ENCODE measurements at places on chromosomes 5 and 9.

- DNase-seq, result no peak
These were observed 21.7 kb downstream of the ZNF366 start for GRCh38 chr5:72485430-72485974.

DNA sequence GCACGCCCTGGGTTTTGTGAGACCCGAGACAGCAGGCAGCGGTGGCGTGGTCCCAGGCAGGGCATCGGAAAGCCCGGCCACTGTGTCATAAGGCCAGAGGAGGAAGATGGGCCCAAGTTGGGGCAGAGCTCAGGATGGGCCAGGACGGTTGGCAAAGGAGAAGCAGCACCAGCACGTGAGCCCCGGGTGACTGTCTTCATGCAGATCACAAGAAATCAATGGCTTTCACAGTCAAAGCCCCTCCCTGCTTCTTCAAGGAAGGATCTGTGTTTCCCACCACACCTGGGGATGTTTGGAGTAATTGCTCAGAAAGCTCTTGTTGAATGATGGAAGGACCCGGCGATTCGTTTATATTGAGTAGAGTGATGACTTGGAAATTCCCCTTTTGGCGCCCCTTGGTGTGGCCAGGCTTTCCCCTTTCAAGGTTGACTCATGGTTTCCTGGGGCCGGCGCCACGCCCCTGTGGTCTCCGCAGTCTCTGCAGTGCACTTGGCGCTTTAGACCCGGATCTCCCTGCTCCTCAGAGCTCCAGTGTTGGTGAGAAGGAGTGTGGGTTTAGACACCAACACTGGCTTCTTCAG is 52.1 kb downstream of the IL31RA start:
- no peak for DNase-seq

GRCh38 chr5:139960723-139961383 is 82.2 kb downstream of the NRG2 start:
- no peak for DNase-seq

DNA sequence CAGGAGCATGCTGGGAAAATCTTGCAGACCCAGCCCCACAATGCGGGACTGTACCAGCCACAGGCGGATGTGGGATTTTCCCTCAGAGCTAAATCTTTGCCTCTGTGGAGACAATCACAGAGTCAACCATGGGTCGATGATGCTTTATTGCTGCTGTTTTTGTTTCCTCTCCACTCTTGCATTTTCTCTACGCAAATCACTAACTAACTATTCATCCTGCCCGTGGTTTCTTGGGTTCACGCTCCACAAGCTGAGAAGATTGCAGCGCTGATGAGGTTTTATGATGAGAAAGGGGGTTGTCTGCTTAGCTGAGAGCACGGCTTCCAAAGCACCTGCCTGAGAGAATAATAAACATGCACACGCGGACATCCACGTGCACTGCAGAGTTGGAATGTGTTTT is 500.2 kb upstream of the ADAMTS16 start:
- no peak for DNase-seq

DNA sequence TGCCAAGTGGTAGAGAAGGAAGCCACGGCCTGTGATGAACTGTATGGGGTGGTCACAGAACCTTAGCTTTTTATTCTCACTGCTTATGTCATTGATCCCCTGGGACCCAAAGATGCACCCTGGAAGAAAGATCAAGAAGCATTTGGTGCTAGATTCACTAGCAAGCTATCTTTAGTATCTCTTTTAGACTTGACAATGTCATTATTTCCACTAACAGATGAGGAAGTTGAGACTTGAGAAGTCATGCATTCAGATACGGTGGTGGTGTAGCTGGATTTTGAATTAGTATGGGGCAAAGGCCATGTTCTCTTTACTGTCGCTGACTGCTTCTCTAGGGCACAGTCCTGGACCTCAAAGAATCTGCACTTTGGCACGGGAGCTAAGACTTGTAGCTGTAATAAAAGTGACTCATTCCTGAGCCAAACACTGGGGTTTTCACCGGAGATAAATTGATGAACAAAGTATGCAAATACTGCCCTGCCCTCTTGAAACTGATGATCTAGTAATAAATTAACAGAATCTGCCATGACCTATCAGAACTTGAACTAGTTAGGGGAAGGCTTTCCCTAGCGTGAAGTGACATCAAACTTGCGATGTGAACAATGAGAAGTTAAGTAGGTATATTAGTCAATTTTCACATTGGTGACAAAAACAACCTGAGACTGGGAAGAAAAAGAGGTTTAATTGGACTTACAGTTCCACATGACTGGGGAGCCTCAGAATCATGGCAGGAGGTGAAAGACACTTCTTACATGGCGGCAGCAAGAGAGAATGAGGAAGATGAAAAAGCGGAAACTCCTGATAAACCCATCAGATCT is 5.4 kb downstream of the GDA start:
- no peak for DNase-seq

GRCh38 chr9:68597362-68597997 is 56.8 kb upstream of the TMEM252 start:
- DNase-seq, result no peak

- no peak for DNase-seq
These were observed 35.2 kb upstream of the CRB2 start for GRCh38 chr9:123320814-123321213.

GRCh38 chr9:35844628-35845270 is 15.7 kb downstream of the TMEM8B start:
- peak; percentile 45 for DNase-seq

DNA sequence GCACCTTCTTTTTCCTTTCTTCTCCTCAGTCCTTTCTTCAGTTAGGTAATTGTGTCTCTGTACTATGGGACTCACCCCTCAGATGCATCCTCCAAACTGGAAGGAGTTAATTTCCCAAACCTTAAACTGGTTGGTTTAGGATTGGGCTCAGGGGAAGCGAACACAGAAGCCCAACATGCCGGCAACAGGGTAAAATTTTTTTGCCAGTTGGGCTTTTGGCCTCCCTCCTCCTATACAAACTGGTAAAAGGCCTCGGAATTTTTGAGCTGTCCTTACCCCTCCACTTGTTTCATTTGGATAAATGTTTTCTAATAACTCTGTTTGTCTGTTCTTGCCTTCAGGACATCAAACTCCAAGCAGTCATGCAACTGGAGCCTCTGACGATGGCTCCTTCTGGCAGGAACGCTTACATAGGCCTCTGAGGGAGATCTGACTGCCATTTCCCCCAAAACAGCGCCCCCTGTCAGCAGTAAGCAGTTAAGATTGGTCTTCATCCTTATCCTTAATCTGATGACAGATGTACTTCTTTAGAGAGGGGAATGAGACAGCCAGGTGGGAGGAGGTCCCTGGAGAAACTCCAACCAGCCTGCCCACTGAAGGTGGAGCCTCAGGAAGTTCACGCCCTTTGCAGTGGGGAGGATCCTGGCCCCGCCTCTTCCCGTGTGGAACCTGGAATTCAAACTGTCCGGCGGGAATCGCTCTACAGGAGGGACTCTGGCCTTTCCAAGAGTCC is 57.8 kb upstream of the SPINK5 start:
- DNase-seq, result no peak

DNA sequence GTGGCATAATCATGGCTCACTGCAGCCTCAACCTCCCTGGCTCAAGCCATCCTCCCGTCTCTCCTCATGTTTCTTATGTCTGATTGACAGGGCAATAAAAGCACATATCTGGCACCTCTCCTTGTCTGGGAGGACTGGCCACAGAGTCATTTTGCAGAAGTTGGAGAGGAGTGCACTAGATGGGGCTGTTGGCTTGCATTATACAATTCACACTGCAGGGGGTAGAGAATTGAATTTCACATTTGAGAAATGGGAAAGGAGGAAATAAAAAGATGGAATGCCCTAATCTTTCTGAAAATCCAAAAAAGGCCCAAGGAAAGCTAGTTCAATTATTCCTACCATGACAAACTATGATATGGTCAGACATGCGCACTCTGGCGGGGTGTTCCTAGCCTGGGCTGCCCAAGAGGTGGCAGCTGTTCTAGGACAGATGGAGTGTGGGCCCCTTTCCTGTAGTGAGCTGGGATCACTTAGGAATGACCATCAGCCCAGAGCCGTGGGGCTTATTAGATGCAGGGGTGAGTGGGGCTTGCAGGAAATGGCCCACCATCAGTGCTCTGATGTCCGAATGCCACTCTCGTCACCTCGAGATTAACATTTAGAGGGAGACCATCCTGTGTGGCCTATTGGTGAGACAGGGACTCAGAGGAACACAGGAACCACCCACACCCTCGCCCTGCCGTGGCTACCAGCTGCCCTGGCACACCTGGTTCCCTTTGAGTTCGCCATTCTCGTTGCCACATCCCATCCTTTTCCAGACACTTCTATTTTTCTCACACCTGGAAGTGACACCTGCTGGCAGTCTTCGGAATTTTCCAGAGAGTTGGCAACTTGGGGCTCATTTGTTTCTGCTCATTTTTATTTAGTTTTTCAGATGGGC is 21.8 kb upstream of the ANKRD18A start:
- DNase-seq, result no peak

DNA sequence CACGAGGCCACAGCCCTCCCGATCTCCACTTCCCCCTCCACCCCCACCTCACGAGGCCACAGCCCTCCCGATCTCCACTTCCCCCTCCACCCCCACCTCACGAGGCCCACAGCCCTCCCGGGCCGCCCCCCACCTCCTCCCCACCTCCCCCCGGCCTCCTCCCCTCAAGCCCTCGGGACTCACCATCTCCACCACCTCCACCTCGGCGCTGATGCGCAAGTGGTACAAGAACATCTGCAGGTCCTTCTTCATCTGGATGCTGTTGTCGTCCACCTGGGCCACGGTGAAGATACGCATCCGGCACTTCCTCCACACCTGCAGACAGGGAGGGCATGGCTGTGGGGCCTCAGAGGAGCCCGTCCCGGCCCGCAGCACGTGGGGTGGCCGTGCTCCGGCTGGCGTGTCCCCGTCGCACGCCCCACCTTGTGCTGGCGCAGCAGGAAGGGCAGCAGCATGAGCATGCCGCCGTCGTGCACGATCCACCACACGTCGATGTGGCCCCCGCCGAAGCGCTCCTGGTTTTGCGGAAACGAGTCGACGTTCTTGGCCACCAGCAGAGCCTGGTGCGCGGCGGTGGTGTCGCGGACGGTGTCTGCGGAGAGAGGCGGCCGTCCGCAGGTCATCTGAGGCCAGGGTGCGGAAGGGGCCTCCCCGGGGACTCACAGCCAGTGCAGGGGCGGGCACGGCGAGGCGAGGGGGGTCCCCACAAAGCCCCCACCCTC is 48.0 kb downstream of the SLC12A7 start:
- DNase-seq, result no peak

- DNase-seq, result no peak
These were observed 28.1 kb upstream of the LRRTM2 start for GRCh38 chr5:138903130-138903775.

DNA sequence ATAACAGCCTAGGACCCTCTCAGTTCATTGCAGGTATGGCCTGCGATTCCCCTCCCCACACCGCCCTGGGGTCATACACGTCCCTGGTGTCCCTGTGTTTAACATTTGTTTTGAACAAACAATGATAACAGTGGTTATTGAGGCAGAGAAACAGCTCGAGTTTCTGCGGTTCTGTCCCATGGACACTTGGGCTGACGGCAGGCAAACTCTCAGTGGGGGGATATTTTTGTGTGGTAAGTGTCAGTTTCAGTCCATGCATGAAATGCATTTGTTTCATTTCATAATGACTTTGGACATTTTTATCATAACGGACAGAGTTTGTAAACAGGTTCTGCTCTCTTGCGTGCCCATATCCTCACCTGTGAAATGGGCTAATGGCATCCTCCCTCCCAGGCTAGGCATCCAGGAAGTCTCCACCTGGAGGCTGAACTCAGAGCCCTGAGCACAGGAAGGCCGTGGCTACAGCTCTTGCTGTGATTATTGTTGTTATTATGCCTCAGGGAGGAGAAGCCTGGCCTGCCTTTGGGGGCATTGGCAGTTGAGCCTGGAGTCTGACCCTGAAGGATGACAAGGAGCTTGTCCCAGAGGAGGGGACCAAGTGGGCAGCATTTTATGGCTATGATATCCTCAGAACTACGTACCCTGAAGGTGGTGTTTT is 190.9 kb downstream of the GADD45G start:
- DNase-seq, result no peak

DNA sequence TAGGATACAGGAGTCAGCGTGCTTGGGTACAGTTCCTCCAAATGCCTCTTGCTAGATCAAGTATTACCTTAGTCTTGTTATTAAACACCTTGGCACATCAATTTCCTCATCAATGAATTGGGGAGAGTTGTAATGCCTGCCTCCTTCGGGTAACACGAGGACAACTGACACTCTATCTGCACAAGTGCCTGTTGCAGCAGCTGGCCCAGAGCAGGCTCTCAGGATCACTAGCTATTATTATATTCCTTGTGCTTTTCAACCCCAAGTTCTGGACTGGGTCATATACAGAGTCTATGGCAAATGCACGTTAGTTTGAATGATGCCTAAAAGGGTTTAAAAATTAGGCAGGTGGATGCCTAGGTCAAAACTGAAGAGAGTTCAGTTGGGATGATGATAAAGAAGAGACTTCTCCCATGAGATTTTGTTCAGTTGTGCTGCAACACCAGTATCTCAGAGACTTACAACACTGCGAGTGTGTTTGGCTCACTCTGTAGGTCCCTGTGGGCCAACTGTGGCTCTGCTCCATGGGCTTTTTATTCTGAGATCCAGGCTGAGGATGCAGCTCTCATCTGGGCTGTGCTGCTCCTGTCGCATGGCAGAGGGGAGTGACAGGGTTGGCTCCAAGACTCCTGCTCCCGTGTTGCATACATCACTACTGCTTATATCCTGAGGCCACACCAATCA is 41.1 kb upstream of the TEX48 start:
- DNase-seq, result no peak

GRCh38 chr5:123874600-123875201 is 362.7 kb downstream of the CSNK1G3 start:
- DNase-seq, result peak; percentile 46

- DNase-seq, result no peak
These were observed 412.1 kb downstream of the CYLC2 start for GRCh38 chr9:103407260-103407659.

DNA sequence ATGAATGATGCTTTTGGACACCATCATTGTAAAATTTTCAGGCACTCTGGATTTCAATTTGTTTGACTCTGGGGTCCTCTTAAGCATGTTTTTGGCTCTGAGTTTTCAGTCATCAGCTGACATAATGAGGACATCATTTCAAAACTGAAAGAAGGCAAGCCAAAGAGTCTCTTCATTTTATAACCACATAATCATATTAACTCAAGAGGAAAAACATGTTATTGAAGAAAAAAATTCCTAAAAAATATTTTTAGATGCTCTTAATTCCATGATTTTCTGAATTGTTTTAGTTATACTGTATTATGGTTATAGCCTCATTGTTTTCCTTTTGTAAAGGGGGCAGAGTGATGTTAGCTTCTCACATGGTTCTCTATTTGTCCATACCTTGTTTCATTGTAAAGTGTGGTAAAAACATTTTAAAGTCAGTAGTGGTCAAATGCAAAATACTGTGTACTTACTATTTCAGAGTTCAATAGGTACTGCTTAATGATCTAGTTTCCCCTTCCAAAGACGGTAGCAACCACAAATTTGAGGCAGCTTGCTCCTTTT is 472.1 kb downstream of the DMRT2 start:
- DNase-seq, result peak; percentile 11

Measured in left lung (tissue), 14 donors.